CD14-positive monocyte (primary cell): ENCODE measurements at places on chromosomes 16 and 17.
A peak's percentile ranks its signal among the peaks of the same experiment; 100 is the strongest.

DNA sequence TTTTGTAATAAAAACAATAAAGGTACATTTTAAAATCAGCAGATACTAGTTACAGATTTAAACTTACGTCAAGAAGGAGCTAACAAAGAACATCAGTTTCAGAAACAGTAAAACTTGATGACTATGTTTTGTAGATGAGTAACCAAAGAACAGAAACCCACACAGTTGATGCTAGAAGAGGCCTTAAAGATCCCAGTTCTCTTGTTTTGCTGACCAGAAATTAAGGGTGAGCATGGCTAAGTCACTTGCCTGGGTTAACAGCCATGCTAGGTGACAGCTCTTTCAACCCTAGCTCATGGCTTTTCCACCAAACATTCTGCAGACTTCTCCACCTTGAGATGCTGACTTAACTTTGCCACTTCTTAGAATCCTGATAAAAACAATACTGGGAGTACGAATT, 26.4 kb downstream of the STX8 start:
- DNase-seq, result no peak

GRCh38 chr16:63018581-63019223, 982.5 kb upstream of the CDH8 start:
- DNase-seq, result no peak

- DNase-seq, result peak; percentile 16
Observed at GRCh38 chr16:1188432-1189189, 35.7 kb downstream of the CACNA1H start.

- DNase-seq, result peak; percentile 45
Observed at GRCh38 chr17:41521574-41522261, 3.0 kb upstream of the KRT15 start.

- DNase-seq, result peak; percentile 53
Observed at GRCh38 chr17:19766421-19767270, 18.5 kb upstream of the ALDH3A1 start.

- DNase-seq, result no peak
Observed at GRCh38 chr16:68985268-68985667, 120.2 kb upstream of the HAS3 start.

- DNase-seq, result no peak
Observed at GRCh38 chr17:43611230-43611969, 50.3 kb downstream of the MEOX1 start.

- no peak for DNase-seq
Observed at GRCh38 chr16:23280483-23280967, 21.6 kb upstream of the SCNN1B start.

DNA sequence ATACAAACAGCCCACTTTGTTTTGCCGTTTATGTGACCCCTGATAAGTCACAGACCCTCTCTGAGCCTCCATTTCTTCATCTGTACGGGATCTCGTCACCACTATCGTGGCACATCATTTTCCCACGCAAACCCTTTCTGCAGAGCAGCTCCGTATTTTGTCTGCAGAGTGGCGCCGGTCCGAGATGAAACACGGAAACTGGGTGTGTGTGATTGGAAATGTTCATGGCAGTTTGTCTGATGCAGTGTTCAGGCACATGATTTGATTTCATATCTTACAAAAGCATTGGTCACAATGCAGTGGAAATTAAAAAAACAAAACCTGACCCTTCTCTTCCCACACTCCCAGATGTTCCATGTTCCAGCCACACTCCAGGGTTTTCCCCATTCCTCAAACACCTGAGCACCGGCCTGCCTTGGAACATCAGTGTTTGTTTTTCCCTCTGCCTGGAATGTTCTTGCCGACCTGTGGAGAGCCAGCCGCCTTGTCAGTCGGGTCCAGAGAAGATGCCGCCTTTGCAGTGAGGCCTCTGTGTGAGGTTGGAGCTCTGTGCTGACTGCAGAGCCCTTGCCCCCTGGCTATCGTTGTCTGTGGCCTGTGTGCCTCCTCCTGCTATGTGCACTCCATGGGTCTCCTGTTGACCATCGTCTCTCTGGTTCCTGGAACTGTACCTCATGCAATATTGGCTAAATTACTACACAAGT, 39.2 kb downstream of the NT5M start:
- no peak for DNase-seq

GRCh38 chr16:18983565-18984434, at the start of gene TMC7:
TSS of gene TMC7 (plus strand) at chr16:18983934. CDS start at chr16:18984064, 130 bp downstream.
- no peak for DNase-seq

DNA sequence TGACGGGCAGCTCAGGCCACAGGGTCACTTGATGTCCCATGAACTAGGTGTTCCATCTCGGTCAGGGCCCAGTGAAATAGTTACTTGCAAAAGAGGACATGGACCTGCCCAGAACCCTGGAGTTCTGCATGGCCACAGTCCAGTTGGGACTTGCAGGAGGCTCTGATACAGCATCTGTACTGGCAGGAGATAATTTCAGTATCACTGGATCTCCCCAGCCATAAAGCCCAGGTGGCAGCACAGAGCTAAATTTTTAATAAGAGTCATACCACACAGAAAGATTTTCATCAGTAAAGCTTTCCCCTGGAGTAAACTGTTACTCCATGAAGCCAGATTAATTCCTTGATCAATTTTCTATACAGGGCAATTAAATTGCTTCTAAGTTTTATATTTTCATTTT, 18.0 kb upstream of the SLC16A5 start:
- DNase-seq, result no peak

GRCh38 chr17:27930000-27930399, 36.8 kb upstream of the LYRM9 start:
- no peak for DNase-seq
